Activated CD4-positive, alpha-beta T cell treated with anti-CD3 and anti-CD28 coated beads, Interleukin-2, amount 50 U/mL, for 4 hours (primary cell): ENCODE measurements at places on chromosomes 6 and 20.

DNA sequence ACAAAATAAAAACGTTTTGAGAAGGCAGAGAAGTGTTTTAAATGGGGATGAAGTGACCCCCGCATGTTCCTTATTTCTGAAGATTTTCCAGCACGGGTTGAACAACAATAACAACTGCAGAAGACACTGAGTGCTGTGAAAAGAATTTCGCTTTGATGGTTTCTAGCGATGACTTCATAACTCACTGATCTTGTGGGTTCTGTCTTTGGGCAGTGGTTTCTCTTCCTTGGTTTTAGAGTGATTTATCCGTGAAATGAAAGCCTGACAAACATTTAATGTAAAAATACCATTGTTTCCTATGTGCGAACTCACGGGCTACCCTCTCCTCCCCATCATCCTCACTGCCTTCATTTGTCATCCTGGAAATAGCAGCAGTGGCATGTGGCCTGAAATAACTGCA, 793.9 kb downstream of the QKI start:
- no peak for DNase-seq

- no peak for DNase-seq
Measured at GRCh38 chr20:31536575-31536974, 22.3 kb downstream of the HM13 start.

- no peak for DNase-seq
Measured at GRCh38 chr6:88105741-88106340, 58.2 kb downstream of the SPACA1 start.

- no peak for DNase-seq
Measured at GRCh38 chr20:5718896-5719595, 31.2 kb upstream of the SHLD1 start.

GRCh38 chr6:30555816-30556065, 548 bp downstream of the GNL1 start:
- no peak for DNase-seq

GRCh38 chr6:16583144-16583762, 178.0 kb downstream of the ATXN1 start:
- no peak for DNase-seq

DNA sequence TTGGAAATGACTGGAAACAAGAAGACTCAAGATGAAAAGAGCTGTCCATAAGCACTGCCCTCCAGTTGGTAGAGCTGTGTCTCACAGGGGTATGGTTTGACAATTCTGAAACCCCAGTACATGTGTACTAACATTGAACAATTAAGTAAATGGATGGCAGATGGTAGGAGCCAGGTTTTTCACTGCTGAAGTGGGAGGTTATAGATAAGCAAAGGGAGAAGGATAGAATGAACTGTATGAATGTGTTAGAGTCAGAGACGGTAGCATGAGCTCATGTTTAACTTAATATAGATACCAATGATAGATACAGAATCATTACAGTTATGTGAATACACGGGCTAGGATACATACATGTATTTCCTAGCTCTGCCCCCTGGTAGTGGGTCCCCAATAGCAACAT, 95.0 kb upstream of the SIRPA start:
- no peak for DNase-seq

- no peak for DNase-seq
Measured at GRCh38 chr20:34022151-34022838, 28.6 kb downstream of the RALY start.

DNA sequence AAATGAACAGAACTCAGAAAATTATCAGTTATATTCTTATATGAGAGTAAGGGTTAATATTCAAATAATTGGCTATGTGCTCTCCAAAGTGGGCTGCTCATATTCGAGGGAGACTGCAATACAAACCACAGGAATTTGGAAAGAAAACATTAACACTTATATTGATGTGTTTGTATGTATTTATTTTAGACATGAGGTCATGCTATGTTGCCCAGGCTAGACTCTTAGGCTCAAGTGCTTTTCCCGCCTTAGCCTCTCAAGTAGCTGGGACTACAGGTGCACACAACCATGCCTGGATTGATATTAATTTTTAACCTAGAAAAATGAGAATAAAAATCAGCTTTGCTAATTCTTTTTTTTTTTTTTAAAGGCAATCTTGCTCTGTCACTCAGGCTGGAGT, 35.0 kb downstream of the BTBD9 start:
- DNase-seq, result no peak

- DNase-seq, result no peak
Measured at GRCh38 chr20:20430066-20430465, 62.2 kb downstream of the INSM1 start.

GRCh38 chr6:144588697-144589325, 303.7 kb downstream of the UTRN start:
- no peak for DNase-seq

DNA sequence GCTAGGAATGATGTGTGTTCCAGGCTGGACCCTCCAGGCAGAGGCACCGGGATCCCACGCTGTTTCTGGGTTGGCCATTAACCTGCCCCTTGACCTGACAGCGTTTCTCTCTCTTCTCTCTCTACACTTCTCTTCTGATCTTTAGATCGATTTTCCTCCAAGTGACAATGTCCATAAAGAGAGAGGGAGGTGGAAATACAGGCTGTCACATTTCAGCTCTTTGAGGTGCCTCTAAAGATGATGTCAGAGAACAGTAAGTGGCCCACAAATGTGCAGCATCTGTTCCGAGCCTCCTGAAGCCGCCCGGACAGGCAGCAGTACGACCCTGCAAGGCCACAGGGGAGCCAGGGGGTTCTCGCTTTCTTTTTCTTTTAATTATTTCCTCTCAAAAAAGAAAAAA, 2.5 kb upstream of the SLCO4A1 start:
- DNase-seq, result no peak

GRCh38 chr6:125357515-125358256, 55.9 kb upstream of the HDDC2 start:
- DNase-seq, result no peak

DNA sequence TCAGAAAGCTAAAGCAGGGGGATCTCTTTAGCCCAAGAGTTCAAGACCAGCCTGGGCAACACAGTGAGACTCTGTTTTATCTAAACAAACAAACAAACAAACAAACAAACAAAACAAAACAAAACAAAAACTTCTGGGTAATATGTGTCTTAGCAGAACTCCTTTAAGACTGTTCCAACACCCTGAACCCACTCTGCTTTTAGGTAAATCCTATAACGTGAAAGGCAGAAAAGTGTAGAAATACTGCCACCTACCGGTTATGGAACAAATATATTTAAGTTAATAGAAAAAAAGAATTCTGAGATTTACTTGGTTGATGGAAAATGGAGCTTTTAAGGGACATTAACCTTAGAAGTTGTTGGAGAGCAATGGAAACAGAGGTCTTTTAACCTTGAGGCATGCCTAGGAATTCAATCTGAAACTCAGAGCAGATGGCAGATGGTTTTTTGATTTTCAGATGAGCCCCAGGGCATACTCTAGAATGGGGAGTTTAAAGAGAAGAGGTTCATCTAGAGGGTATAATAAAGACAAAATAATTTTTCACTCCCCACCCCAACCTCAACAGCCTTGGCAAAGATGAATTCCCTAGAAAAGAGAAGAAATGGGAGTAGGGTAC, 38.5 kb downstream of the SOD2 start:
- DNase-seq, result no peak

DNA sequence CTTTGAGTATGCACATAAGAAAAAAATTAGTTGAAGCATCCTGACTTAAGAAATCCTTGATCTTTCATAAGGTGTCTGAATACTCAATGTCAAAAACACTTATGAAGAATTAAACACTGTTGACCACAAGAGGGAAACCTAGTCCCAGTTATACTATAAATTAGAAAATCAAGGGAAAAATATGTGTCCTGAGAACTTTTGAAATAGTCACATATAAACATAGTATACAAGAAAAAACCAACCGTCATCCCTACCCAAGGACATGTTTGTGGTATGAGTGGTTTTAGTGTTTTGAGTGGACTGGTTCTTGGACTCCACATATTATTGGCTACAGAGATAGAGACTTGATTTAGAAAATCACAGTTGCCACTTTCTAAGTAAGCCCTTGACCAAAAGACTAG, 7.6 kb upstream of the HLA-DRA start:
- DNase-seq, result no peak

DNA sequence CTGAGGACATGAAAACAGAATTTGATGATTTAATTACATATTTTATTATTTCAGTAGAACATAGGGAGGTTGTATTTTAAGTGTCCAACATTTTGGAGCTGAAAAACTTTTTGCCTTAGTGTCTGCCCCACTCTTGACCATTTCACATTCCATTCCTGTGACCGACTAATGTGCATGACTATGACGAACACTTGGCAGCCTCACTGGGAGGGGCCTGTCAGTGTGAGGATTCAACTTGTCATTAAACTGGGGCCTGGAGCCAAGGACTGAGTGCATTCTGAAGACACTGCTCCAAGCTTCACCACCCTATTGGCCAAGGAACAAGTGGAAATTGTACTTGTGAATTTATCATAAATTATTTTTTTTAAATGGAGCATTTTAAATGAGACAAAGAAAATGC, 661.3 kb downstream of the BCKDHB start:
- DNase-seq, result no peak

DNA sequence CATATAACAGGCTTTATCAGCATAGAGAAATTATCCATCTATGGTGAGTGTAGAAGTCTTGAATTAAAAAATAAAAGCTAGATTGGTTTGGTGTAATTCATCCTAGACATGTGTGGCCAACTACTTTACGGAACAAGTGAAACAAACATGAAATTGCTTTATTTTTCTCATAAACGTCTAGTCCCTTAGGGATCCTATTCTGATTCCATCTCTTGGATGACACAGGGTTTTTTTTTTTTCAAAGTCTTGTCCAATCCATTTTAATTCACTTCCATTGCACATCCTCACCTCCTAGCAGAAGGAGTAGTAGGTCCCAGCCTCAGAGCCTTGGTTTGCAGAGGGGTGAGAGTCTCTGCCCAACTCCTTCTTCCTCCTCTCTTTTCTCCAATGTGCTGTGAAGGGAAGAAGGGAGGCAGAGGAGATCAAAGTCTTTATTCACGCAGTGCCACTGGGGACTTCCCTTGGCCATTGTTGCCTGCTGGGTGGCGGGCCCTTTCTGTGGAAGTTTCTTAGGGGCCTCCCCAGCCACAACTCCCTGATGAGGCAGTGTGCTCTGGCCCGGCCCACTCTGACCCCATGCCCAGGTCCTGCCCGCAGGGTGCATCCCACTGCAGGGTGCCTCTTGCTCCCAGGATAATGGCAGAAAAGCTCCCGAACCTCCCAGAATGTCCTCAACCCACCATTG, 104.4 kb upstream of the SNX9 start:
- no peak for DNase-seq

GRCh38 chr20:34632870-34633452, 43.9 kb downstream of the PIGU start:
- DNase-seq, result no peak

DNA sequence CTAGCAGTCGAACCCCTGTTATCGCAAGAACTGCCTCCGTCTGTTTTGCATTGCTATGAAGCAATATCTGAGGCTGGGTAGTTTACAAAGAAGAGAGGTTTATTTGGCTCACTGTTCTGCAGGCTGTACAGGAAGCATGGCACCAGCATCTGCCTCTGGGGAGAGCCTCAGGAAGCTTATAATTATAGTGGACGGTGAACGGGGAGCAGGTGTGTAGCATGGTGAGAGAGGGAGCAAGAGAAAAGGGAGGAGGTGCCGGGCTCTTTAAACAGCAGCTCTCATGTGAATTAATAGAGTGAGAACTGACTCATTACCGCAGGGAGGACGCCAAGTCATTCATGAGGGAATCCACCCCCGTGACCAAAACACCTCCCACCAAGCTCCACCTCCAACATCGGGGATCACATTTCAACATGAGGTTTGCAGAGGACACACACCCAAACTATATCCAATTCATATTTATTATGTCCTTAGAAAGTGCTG, 172.6 kb upstream of the KCNG1 start:
- DNase-seq, result no peak

GRCh38 chr6:20811109-20811761, 277.0 kb downstream of the CDKAL1 start:
- no peak for DNase-seq
